Hair follicle dermal papilla cell (primary cell): ENCODE measurements at places on chromosomes 16 and 17. TPM values are rescaled to one million over a fixed set of nuclear protein-coding genes. Genes with fewer than 3 reads are reported as not detected.

Gene GAS2L2
- not detected in 2 replicates for total RNA-seq

Gene HIC1
- total RNA-seq: 69.8 and 71.9 TPM in 2 replicates

Gene GPRC5B
- 0.49 and 0.65 TPM in 2 replicates for total RNA-seq

Gene PRAC2
- not detected in 2 replicates for total RNA-seq

Gene HIGD1B
- not detected in 2 replicates for total RNA-seq

Gene PABPN1L
- not detected in 2 replicates for total RNA-seq

Gene MYH3
- total RNA-seq: 0.12 and 4.9 TPM in 2 replicates

Gene SPATA33
- total RNA-seq: 2.6 and 3.1 TPM in 2 replicates

Gene MYOCD
- 0.24 and 0.81 TPM in 2 replicates for total RNA-seq

Gene LLGL2
- 0.24 and 0.32 TPM in 2 replicates for total RNA-seq

Gene KLHL11
- total RNA-seq: 27.1 and 33.9 TPM in 2 replicates

Gene CCL17
- total RNA-seq: not detected in 2 replicates

Gene HOXB8
- not detected in 2 replicates for total RNA-seq

Gene CACNA1G
- 0.97 and 2.9 TPM in 2 replicates for total RNA-seq

Gene KRT9
- total RNA-seq: not detected in 2 replicates

Gene SLC52A1
- 0.32 and 0.36 TPM in 2 replicates for total RNA-seq

Gene ZNRF1
- total RNA-seq: 18.7 and 20.8 TPM in 2 replicates

Gene SP6
- 0.12 and 0.16 TPM in 2 replicates for total RNA-seq

Gene C16orf86
- 5.8 and 12.5 TPM in 2 replicates for total RNA-seq

Gene AHSP
- not detected in 2 replicates for total RNA-seq

Gene HSPB9
- total RNA-seq: not detected in 2 replicates

Gene ATAD5
- 0.61 and 1.1 TPM in 2 replicates for total RNA-seq

Gene TNP2
- not detected in 2 replicates for total RNA-seq

Gene PDE6G
- total RNA-seq: not detected in 2 replicates

Gene KRTAP4-4
- not detected in 2 replicates for total RNA-seq

Gene PRSS27
- 1.8 and 1.9 TPM in 2 replicates for total RNA-seq

Gene KRTAP4-5
- not detected in 2 replicates for total RNA-seq

Gene CYBA
- 112 and 228 TPM in 2 replicates for total RNA-seq

Gene KCNH6
- not detected in 2 replicates for total RNA-seq

Gene TNFRSF13B
- total RNA-seq: not detected in 2 replicates

Gene NTN3
- total RNA-seq: 0.73 and 0.97 TPM in 2 replicates

Gene RASD1
- total RNA-seq: 1.9 and 2.6 TPM in 2 replicates

Gene KRTAP4-11
- not detected in 2 replicates for total RNA-seq

Gene HOXB7
- total RNA-seq: 1.6 and 3.5 TPM in 2 replicates

Gene ERBB2
- total RNA-seq: 49.1 and 56.8 TPM in 2 replicates

Gene TOM1L2
- 61.7 and 71.4 TPM in 2 replicates for total RNA-seq

Gene TNFRSF17
- not detected in 2 replicates for total RNA-seq

Gene TMEM106A
- total RNA-seq: 10.5 and 13.7 TPM in 2 replicates

Gene MGAT5B
- 2.6 and 4.7 TPM in 2 replicates for total RNA-seq

Gene SRSF1
- 253 and 283 TPM in 2 replicates for total RNA-seq

Gene ELOB
- 177 and 362 TPM in 2 replicates for total RNA-seq

Gene SLC6A4
- 0.61 TPM in 1 of 2 replicates, not detected in the other for total RNA-seq

Gene NAGLU
- total RNA-seq: 69.8 and 72.1 TPM in 2 replicates

Gene WNT3
- total RNA-seq: 1.8 and 1.9 TPM in 2 replicates

Gene RABEP2
- total RNA-seq: 24.3 and 28.1 TPM in 2 replicates

Gene LRRC75A
- 0.12 and 0.32 TPM in 2 replicates for total RNA-seq

Gene ZNF385C
- not detected in 2 replicates for total RNA-seq

Gene FKBP10
- total RNA-seq: 336 and 351 TPM in 2 replicates

Gene NPIPB13
- total RNA-seq: 0.65 TPM in 1 of 2 replicates, not detected in the other

Gene MYH13
- total RNA-seq: not detected in 2 replicates

Gene STXBP4
- 18.7 and 18.8 TPM in 2 replicates for total RNA-seq

Gene EPOP
- total RNA-seq: 0.85 and 1.5 TPM in 2 replicates

Gene CCL3
- not detected in 2 replicates for total RNA-seq
